ENCODE measurements at places on chromosomes 6 and 20. TPM values are rescaled to one million over a fixed set of nuclear protein-coding genes. Genes with fewer than 3 reads are reported as not detected.
A peak's percentile ranks its signal among the peaks of the same experiment; 100 is the strongest.

DNA sequence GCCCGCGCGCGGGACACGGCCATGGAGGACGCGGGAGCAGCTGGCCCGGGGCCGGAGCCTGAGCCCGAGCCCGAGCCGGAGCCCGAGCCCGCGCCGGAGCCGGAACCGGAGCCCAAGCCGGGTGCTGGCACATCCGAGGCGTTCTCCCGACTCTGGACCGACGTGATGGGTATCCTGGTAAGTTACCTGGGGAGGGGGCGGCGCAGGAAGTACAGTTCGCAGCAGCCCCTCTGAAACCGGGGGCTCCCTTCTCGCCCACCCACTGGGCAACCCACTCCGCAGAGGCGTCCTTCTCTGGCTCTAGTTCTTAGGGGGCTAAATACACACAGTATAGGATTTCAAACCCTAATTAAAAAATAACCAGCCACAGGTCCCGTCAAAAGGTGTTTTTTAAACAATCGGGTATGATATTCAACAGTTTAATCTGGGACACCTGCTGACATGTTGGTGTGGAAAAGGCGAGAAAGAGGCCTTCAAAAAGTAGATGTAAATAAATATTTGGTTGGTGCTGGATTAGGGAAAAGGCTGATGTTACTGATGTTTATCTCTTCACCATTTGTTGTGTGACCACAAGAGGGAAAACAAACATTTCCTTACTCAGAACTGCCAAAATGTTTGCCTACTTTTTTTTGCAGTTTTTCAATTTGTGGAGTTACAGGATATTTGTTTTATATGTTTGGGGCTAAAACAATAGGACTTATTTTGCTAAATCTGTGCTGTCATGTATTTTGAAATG is 577 bp downstream of the SASH1 start:
- peaks cover 14% of the 10 kb centered on the region for H3K4me1 ChIP-seq
- H3K36me3 ChIP-seq, result no peaks in the 10 kb centered on the region
- H3K27ac ChIP-seq, result peak overlapping the region; percentile 28
- H3K27me3 ChIP-seq, result no peaks in the 10 kb centered on the region
- peak overlapping the region; percentile 29 for H3K4me3 ChIP-seq
- DNase-seq, result no peak

GRCh38 chr6:116400328-116400727 is 29.6 kb downstream of the DSE start:
- H3K4me3 ChIP-seq, result no peak overlapping the region
- H3K27ac ChIP-seq, result no peak overlapping the region
- DNase-seq, result no peak
- no peaks in the 10 kb centered on the region for H3K27me3 ChIP-seq
- peaks cover 16% of the 10 kb centered on the region for H3K4me1 ChIP-seq

DNA sequence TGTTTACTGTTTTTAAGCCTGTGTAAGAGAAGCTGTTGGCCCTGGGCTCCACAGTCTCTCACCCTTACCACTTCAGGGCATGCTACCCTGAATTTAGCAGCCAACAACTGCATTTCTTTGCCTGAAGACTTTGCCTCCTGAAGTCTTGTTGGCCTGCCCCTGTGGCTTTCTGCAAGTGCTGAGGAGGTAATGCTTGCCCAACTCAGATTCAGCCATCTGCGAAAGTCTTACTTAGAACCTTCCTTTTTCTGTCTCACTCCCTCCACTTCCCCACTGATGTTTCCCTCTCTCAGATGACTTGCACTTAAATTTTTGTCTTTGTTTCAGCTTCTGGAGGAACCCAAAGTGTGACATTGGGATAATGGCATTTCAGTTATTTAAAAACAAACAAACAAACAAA is 11.8 kb upstream of the IBTK start:
- H3K27ac ChIP-seq, result no peak overlapping the region
- no peaks in the 10 kb centered on the region for H3K4me1 ChIP-seq
- no peaks in the 10 kb centered on the region for H3K27me3 ChIP-seq
- no peaks in the 10 kb centered on the region for H3K36me3 ChIP-seq
- no peak for DNase-seq
- H3K4me3 ChIP-seq, result no peak overlapping the region

GRCh38 chr6:159535656-159536350 is 157.2 kb downstream of the SOD2 start:
- H3K27ac ChIP-seq, result no peak overlapping the region
- peaks cover 13% of the 10 kb centered on the region for H3K27me3 ChIP-seq
- H3K4me3 ChIP-seq, result no peak overlapping the region
- no peaks in the 10 kb centered on the region for H3K36me3 ChIP-seq

DNA sequence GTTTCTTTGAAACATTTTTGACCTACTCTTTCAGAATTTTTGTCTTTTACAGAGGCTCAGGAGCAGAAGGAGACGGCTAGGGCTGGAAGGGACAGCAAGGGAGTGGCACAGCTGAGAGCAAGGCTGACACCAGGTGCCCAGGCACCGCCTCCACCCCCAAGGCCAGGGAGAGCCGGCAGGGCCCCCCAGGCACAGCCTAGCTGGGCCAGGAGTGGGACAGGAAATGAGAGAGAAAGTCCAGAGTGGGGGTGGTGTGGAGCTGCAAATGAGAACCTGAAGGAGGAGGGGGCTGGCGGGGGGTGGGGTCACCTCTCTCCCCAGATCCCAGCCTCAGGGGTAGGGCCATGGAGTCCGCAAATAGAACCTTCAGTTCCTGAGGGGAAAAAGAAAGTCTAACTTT is 236.7 kb downstream of the CDC5L start:
- H3K27me3 ChIP-seq, result peaks cover 4% of the 10 kb centered on the region
- H3K27ac ChIP-seq, result no peak overlapping the region
- no peak overlapping the region for H3K4me3 ChIP-seq
- no peak for DNase-seq

GRCh38 chr6:13953061-13953705 is 28.4 kb downstream of the RNF182 start:
- H3K4me1 ChIP-seq, result no peaks in the 10 kb centered on the region
- H3K4me3 ChIP-seq, result no peak overlapping the region
- H3K27me3 ChIP-seq, result no peaks in the 10 kb centered on the region
- no peak for DNase-seq
- no peaks in the 10 kb centered on the region for H3K36me3 ChIP-seq
- H3K27ac ChIP-seq, result no peak overlapping the region

Gene PRKN
- 2.8 TPM for total RNA-seq

GRCh38 chr6:79149884-79150283 is 71.8 kb upstream of the PHIP start:
- H3K27me3 ChIP-seq, result no peaks in the 10 kb centered on the region
- H3K36me3 ChIP-seq, result no peaks in the 10 kb centered on the region
- H3K4me1 ChIP-seq, result peaks cover 11% of the 10 kb centered on the region

DNA sequence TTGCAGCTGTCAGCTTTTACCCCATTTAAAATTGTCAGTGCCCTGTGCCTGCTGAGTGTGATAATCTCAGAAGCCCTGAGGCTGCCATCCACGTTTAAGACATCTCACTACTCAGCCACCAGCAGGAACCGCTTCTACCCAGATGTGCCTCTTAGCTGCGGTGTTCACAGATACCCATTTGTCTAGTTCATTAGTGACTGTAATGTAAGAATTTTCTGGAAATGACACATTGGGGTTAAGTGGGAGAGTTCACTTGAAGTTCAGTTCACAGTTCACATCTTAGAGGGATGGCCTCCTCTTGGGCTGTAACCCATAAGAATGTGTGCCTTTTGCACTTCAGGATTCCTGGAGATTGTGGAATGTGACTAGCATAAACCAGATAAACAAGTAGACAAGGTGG is 477.7 kb downstream of the BTBD3 start:
- H3K27me3 ChIP-seq, result no peaks in the 10 kb centered on the region
- peaks cover 3% of the 10 kb centered on the region for H3K4me1 ChIP-seq
- DNase-seq, result peak; percentile 16
- H3K27ac ChIP-seq, result peak overlapping the region; percentile 74

DNA sequence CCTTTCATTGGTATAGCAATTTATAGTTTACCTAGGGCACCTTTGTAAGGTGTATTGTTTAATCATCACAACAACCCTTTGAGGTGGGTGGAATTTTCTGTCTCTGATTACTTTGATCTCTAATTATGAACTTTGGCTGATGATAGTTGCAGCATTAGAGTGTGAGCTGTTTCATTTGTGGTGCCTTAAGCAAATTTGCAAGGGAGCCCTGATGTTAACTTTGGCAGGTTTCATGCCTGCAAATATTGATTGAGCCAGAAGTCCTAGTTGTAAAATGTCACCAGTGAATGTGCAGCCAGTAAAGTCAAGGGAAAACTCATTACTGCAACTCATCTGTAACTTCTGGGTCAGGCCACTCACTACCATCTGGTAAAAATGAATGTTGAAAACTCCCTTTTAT is 29.8 kb downstream of the CTNNBL1 start:
- H3K27ac ChIP-seq, result no peak overlapping the region
- peaks cover 8% of the 10 kb centered on the region for H3K4me1 ChIP-seq
- no peaks in the 10 kb centered on the region for H3K27me3 ChIP-seq
- DNase-seq, result no peak
- H3K36me3 ChIP-seq, result no peaks in the 10 kb centered on the region
- H3K4me3 ChIP-seq, result no peak overlapping the region

GRCh38 chr6:89758830-89759229 is 60.8 kb downstream of the MDN1 start:
- H3K36me3 ChIP-seq, result no peaks in the 10 kb centered on the region
- no peak for DNase-seq
- no peaks in the 10 kb centered on the region for H3K27me3 ChIP-seq
- no peak overlapping the region for H3K4me3 ChIP-seq

GRCh38 chr20:20292472-20292871 is 75.4 kb upstream of the INSM1 start:
- DNase-seq, result no peak
- no peaks in the 10 kb centered on the region for H3K4me1 ChIP-seq
- no peak overlapping the region for H3K27ac ChIP-seq
- no peaks in the 10 kb centered on the region for H3K36me3 ChIP-seq

GRCh38 chr6:105487040-105487790 is 84.3 kb upstream of the PREP start:
- H3K27ac ChIP-seq, result peak overlapping the region; percentile 26
- no peaks in the 10 kb centered on the region for H3K27me3 ChIP-seq
- H3K36me3 ChIP-seq, result no peaks in the 10 kb centered on the region
- no peak for DNase-seq

DNA sequence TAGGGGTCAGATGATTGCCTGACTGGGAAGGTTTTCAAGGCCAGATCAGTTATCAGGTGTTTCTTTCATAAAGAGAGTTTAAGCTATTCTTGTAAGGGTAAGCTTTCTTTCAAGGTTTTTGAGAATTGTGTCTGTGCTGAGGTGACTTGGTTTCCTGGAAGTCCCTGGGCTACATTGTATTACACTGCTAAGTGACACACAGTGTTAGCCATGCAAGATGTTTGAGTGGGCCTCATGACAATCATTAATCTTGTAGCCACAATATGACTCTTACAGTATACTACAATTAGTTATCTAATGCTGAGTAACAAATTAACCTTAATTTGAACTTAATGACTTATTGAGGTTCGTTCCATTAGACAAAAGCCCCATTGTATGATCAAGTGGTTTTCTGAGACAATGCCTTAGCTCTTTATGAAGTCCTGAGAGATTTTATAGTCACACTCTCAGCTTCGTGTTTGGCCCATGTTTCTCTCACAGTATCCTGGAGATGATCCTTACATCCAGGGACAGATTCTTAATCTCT is 186.7 kb downstream of the RPS12 start:
- H3K27me3 ChIP-seq, result no peaks in the 10 kb centered on the region
- no peak for DNase-seq
- H3K27ac ChIP-seq, result no peak overlapping the region
- H3K36me3 ChIP-seq, result no peaks in the 10 kb centered on the region

Gene LHFPL5
- total RNA-seq, result not detected

GRCh38 chr6:167941822-167942221 is 55.6 kb upstream of the KIF25 start:
- H3K27ac ChIP-seq, result no peak overlapping the region
- H3K4me3 ChIP-seq, result no peak overlapping the region
- H3K27me3 ChIP-seq, result no peaks in the 10 kb centered on the region

DNA sequence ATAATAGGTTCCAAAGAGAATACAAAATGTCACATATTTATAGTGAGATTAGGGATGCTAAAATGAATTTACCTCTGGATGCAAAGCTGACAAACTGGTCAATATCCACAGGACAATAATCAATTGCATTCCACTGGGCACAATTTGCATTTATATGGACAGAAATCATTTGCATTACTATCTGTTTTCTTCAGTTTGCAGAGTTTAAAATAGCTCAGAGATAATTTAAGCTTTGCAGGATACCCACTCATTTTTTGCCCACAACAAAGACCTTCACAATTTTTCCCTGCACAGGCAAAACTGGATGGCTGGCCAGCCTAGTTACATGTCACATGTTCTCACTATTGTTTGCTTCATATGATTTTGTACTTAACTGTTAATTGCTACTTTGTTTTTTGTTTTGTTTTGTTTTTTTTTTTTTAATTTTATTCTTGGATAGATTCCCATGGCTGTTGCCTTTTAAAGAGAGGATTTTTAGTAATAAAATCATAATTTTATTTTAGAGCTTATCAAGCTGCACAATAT is 483.5 kb downstream of the UTRN start:
- no peaks in the 10 kb centered on the region for H3K36me3 ChIP-seq
- no peak for DNase-seq
- H3K4me1 ChIP-seq, result no peaks in the 10 kb centered on the region
- no peaks in the 10 kb centered on the region for H3K27me3 ChIP-seq
- H3K4me3 ChIP-seq, result no peak overlapping the region

DNA sequence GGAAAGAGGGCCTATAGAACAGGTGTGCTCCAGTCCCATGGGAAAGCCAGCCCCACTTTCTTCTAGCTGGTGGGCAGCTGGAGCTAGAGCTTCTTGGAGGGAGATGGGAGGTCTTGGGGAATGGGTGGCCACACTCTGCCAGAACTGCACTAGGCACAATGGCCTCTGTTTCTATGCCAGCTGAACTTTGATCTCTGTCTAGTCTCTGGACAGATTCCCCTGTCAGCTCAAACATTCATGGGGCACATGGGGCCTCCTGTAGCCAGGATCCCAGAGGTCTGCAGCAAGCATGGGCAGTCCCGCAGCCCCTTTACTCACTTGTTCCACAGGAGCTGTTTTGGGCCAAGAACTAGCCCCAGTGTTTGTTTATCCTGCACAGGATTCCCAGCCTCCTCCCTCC is 591.3 kb upstream of the HS3ST5 start:
- no peaks in the 10 kb centered on the region for H3K36me3 ChIP-seq
- no peak overlapping the region for H3K27ac ChIP-seq
- no peaks in the 10 kb centered on the region for H3K4me1 ChIP-seq
- H3K4me3 ChIP-seq, result no peak overlapping the region
- DNase-seq, result no peak
- no peaks in the 10 kb centered on the region for H3K27me3 ChIP-seq

GRCh38 chr6:24898676-24899075 is 37.1 kb downstream of the RIPOR2 start:
- no peaks in the 10 kb centered on the region for H3K36me3 ChIP-seq
- no peak overlapping the region for H3K27ac ChIP-seq
- DNase-seq, result no peak
- no peaks in the 10 kb centered on the region for H3K4me1 ChIP-seq
- no peak overlapping the region for H3K4me3 ChIP-seq

Gene ENPP3
- 1.0 TPM for total RNA-seq

Gene HLA-DQB1
- total RNA-seq, result 12.2 TPM

DNA sequence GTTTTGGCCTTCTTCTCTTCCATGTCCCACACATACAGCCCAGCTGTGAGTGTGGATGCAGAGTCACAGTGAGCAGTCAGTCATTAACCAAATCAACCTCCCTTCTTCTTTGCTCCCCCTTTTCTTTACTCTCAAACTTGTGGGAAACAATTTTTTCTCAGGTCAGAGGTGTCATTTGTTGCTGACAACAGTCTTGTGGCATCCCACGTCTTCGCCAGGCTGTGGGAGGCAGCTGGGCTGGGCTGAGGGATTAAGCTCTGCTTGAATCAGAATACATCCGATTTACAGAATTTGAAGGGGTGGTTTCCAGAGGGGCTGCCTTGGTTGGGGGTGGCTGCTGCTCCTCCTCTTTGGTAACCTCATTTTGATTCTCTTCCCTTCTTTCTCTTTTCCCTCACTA is 40.5 kb downstream of the SCGN start:
- no peaks in the 10 kb centered on the region for H3K36me3 ChIP-seq
- no peak for DNase-seq
- no peak overlapping the region for H3K27ac ChIP-seq
- H3K4me1 ChIP-seq, result no peaks in the 10 kb centered on the region

Gene CPNE1
- 66.9 TPM for total RNA-seq

Data from hepatocyte (in vitro differentiated cells).